ENCODE measurements at places on chromosomes 1 and 21.

- no peak for DNase-seq
Measured at GRCh38 chr1:66444438-66445265, 89.3 kb upstream of the SGIP1 start.

DNA sequence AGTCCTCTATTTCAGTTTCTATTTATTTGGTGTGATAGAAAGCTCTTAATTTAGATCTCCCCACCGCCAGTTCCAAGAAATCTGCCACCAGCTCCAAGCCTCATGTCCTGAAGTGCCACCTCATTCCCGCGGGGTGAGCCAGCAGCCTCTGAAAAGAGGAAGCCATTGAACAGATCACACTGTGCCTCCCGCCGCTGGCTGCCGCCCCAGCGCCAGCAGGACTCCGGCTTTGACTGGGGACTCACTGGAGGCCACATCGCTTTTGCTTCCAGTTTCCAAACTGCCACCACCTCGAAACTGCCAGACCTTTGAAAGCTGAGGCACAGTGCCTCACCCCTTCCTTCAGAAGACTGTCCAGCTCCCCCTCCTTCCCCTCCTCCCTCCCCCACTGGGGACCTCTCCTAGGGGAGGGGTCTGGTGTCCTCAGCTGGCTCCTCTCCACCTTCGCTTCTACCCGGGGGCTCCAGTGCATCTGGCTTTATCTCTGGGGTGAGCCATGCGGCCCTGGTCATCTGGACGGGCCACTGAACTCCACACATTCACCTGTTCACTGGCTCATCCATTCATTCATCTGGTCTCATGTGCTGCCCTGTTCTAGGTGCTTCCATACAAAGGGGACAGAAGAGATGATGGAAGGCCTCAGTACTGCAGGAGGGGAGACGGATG is 58.9 kb downstream of the VPS26C start:
- DNase-seq: no peak

DNA sequence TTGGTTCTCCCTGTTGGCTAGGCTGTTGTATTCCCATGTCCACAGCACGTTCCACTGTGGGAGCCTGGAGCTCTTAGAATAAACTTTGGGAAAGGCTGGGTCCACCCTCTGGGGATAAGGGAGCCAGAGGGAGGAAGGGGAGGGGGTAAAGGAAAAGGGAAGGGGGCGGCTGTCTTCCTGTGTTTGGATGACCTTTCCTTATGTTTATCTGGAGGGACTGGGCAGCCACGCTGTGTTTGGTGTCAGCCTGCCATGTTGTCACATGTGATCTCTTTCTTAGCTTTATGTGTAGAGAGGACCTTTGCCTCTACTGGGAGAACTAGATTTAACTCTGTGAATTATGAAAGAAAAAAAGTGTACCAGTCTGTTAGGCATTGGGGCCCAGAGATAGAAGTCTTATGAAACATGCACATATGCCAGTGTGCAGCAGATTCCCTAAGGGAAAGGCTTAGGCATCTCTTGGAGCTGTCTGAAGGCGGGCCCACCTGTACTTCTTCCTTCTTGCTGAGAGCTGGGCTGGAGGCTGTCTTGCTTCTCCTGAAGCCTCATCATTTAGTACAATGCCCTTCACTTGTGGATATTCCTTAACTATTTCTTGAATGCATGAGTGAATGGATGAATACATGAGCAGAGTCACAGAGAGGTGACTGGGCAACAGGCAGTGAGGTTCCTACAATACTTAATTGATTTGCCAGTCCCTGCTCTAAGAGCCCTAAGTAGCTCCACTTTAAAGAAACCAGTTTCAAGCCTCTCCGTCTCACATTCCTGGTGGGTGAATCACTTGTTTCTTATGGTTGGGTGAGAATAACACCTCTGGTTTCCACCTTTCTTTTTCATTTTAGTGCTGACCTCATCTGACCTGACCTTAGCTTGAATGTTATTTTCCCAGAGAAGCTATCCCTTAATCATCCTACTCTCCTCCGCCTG is 62.5 kb upstream of the ARHGAP29 start:
- DNase-seq: peak; percentile 87

DNA sequence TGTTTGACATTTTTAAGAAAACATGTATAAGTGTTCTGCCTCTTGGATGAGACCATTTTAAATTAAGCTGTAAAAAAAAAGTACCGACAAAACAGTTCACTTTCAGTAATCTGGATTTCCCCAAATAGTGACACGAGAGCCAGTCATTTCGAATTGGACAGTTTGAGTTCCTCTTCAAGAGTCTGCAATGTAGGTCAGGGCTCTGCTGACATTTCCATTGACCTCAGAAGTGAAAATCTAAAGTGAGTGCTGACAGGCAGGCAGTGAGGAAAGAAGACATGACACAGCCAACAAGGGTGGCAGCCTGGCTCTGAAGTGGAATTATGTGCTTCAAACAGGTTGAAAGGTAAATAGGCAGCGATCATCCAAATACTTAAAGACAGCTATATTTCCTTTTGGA is at the start of gene IL23R:
Gene IL23R, plus strand, starts transcription at position 259 of the 400 bp plus-strand sequence. CDS start 1,667 bp downstream, outside the sequence.
- DNase-seq: no peak

Measured in iris pigment epithelial cell (primary cell).